Left colon (tissue), 2 donors: ENCODE measurements at places on chromosomes 1 and 21. TPM values are rescaled to one million over a fixed set of nuclear protein-coding genes. Genes with fewer than 3 reads are reported as not detected.

DNA sequence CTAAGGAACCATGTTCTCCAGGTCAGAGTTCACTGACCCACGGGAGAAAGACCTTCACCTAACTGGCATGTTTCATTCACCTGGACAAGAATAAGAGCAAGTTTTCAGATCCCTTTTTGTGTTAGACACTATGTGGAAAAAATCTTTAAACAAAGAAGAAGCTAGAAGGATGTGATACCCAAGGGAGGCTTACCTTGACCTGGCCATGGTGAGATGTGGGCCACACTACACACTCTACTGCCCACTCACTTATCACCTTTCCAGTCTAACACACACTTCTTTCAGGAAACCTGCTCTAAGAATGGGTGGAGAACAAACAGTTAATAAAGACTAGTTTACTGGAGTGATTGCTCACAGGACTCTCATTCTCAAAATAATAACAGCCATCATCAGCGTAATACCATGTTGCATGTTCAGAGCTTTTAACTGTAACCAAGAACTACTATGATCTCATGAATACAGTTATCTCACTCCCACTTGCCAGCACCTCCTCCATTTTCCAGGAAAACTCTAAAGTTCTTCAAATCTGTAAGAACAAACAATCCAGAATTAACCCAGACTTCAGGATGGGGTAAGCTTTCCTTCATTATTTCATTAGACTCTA is 1.4 kb downstream of the RGS8 start:
- no peak for DNase-seq

DNA sequence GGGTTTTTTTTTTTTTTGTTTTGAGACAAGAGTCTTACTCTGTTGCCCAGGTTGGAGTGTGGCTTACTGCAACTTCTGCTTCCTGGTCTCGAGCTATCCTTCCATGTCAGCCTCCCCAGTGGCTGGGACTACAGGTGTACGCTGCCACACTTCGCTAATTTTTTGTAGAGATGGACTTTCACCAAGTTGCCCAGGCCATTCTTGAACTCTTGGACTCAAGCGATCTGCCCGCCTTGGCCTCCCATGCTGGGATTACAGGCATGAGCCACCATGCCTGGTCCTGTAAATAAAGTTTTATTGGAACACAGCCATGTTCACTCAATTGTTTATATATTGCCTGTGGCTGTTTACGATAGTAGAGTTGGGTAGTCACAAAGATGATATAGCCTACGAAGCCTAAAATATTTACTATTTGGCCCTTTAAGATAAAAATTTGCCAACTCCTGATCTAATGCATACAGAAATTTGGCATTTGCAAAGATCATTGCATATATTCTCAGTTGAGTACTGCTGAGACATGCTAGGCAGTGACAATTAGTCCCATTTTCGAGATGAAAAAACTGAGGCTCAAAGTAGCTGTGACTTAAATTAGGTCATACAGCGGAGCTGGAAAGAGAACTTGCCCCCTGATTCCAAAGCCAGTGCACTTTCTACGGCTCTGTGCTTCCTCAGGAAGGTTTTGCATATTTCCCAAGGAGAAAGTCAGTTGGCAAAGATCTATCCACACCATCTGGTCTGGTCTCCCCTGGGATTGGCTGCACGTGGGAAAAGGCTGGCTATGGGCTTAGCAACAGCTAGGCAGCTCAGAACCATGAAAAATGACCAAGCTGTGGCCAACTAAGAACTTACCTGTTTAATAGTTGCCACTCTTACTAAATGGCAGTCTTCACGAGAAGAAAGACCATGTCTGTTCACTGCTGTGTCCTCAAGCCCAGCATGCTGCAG is 19.4 kb downstream of the MECR start:
- DNase-seq: no peak

- no peak for DNase-seq
Measured at GRCh38 chr21:34534522-34534921, 22.5 kb upstream of the KCNE1 start.

DNA sequence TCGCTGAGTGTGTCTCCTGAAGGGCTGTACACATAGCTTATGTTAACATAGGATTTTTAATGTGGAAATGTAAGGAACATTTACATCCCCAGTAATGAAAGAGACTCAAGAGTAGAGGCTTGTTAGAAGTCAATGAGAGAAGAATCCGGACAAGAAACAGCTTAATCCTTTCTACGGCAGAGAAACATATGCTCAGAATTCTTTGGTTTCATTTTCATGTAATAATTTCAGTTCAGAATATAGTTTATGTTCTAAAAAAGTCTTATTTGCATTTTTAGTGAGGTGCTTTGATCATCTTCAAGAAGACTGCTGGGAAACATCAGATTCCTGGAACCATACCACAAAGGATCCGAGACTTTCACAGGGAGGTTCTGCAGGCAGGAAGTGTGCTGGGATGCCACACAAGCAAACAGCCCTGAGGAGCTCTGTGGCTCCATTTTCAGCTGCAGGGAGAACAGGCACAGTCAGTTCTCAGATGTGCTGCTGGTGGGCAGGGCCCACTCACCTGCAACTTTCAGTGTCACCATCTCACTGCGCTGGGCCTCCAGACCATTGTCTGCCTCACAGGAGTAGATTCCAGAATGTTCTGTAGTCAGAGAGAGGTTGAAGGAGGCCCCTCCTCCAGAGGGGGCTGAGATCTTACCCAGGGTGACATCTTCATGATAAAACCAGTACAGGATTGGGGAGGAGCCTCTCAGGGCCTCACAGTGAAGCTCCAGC is 28.4 kb downstream of the FCRL5 start:
- peak; percentile 46 for DNase-seq

GRCh38 chr1:170881268-170882265 is 53.8 kb upstream of the MROH9 start:
- no peak for DNase-seq

- no peak for DNase-seq
Measured at GRCh38 chr1:181097242-181097641, 8.7 kb downstream of the IER5 start.

The LCE1A gene
- not detected for total RNA-seq

The COL6A2 gene
- 65.5 TPM for total RNA-seq

The EXTL1 gene
- 0.11 TPM for total RNA-seq

The ST6GALNAC5 gene
- 0.31 TPM for total RNA-seq
